ENCODE measurements at places on chromosomes 1 and 21.

GRCh38 chr1:8862528-8862927 is 16.0 kb downstream of the ENO1 start:
- ATAC-seq, result peak; percentile 11

- no peak for ATAC-seq
These were observed 94.1 kb downstream of the SIK1 start for GRCh38 chr21:43332861-43333297.

- ATAC-seq, result peak; percentile 75
These were observed 4.3 kb upstream of the MFAP2 start for GRCh38 chr1:16984717-16985116.

- ATAC-seq, result no peak
These were observed 10.6 kb downstream of the SOD1 start for GRCh38 chr21:31670070-31670469.

- no peak for ATAC-seq
These were observed 26.7 kb upstream of the SPSB1 start for GRCh38 chr1:9265968-9266367.

GRCh38 chr1:192133350-192133926 is 24.8 kb upstream of the RGS18 start:
- no peak for ATAC-seq

- ATAC-seq, result no peak
These were observed 305.3 kb downstream of the PTPRU start for GRCh38 chr1:29541631-29542030.

- peak; percentile 91 for ATAC-seq
These were observed 14.9 kb downstream of the AADACL4 start for GRCh38 chr1:12658531-12659453.

DNA sequence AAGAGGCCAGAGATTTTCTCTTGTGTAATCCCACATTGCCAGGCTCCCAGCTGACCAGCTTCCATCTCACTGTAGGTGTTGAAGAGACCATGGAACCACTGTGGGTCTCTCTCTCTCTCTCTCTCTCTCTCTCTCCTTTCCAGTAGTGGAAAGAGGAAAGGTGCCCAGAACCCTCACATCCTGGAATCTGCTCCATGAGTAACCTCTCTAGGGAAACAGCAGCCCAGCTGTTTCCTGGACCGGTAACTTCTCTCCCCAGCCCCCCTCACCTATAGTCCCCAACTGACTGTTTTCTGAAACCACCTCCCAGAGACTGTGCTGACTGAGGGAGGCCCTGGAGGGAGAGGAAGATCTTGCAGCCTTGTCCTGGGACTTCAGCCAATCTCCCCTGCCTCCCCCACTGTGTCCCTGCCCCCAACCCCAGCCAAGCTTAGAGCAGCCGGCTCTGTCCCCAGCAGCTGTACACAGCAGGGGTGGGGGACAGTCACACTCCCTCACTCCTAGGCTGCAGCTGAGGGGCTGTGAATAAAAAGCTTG is 20.6 kb upstream of the SLC45A3 start:
- ATAC-seq, result peak; percentile 34

DNA sequence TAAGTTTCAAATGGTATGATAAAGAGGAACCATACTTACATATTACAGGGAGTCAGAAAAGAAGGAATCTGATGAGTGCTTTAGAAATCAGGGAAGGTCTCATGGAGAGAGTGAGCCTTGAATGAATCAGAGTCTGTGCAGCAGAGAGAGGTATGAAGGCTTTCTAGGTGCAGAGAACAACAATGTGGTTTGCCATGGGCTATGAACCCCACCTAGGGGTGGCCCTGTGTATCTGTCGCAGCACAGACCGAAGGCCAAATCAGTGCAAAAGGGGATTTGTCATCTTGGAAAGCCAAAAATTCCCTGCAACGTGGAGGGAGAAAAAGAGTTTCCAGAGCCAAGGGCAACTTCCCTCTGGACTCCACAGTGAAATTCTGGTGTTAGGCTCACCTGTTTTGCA is 3.5 kb downstream of the PAPPA2 start:
- ATAC-seq, result no peak

- ATAC-seq, result no peak
These were observed 32.9 kb downstream of the HENMT1 start for GRCh38 chr1:108627951-108628350.

DNA sequence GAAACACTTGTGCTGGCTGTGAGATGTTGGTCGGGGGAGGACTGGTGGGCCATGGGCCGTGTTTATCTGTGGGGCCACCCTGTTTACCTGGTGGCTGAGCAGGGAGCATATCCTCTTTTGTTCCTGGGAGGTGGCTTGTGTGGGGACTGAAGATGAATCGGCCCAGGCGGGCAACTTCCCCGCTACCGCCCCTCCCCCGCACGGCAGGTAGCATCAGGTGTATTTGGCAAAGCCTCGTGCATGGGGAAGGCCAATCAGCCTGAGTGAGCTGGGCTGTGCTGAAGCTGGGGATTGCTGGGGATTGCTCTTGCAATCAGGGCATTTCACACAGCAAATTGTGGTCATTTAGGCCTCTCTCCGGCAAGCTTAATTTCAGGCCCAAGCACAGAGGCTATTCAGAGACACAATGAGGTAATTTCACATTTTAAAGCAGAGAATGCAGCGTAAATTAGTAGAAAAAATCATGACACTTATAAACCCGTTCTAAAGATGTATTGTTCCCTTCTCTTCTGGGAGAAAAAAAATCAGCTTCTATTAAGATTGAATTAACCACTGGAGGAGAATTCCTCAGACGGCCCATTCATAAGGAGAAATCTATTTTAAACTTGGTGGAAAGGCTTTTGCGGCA is 197.7 kb upstream of the POU3F1 start:
- no peak for ATAC-seq

GRCh38 chr1:198440842-198441241 is 99.6 kb downstream of the ATP6V1G3 start:
- no peak for ATAC-seq

DNA sequence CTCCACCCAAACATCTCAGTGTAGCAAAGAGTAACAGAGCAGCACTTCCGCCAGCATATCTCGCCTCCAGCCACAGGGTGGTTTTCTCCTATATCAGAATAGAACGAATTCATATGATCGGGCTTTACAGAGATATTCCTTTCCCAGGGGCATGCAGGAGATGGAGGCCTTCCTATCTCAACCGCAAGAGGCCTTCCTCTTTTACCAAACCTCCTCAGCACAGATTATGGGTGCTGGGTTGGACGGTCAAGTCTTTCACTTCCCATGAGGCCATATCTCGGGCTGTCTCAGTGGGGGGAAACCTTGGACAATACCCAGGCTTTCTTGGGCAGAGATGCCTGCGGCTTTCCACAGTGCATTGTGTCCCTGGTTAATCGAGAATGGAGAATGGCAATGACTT is 65.8 kb downstream of the OVGP1 start:
- no peak for ATAC-seq

Data from esophagus mucosa (tissue), 1 donor.